ENCODE measurements at places on chromosomes 3 and 15. TPM values are rescaled to one million over a fixed set of nuclear protein-coding genes. Genes with fewer than 3 reads are reported as not detected.
A peak's percentile ranks its signal among the peaks of the same experiment; 100 is the strongest.

CFAP20DC gene
- 10.4 TPM for total RNA-seq

STRC gene
- total RNA-seq = 1.6 TPM

GRCh38 chr15:79970181-79970580 is 815 bp downstream of the BCL2A1 start:
- DNase-seq = no peak

GRCh38 chr15:81751816-81752545 is 293.8 kb downstream of the MEX3B start:
- no peak for DNase-seq

DNA sequence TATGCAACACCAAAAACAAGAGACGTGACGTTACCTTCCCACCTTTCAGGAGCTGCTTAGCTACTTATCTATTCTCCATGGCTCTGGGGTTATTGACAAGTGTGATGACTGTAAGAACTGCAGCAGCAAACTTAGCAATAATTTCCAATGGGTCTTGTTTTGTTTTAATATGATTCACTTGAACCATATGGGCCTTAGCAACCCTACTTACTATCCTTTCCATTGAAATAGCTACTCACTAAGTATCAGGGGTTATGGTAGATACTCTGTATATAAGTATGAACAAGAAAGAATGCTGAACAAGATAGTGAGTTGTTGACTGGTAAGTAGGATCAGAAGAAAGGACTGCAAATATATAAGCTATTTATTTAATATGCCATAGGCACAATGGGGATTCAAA is 69.3 kb upstream of the BBX start:
- DNase-seq = no peak

DNA sequence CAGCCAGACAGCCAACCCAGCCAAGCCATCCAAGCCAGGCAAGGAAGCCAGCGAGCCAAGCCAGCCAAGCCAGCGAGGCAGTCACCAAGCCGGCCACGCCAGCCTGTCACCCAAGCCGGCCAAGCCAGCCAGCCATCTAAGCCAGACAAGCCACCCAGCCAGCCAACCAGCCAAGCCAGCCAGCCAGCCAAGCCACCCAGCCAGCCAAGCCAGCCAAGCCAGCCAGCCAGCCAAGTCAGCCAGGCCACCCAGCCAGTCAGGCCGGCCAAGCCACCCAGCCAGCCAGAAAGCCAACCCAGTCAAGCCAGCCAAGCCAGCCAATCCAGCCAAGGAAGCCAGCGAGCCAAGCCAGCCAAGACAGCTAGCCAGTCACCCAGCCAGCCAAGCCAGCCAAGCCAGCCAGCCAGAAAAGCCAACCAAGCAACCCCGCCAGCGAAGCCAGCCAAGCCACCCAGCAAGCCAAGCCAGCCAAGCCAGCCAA is 201.2 kb downstream of the GOLGA6L6 start:
- DNase-seq = peak; percentile 84

DNA sequence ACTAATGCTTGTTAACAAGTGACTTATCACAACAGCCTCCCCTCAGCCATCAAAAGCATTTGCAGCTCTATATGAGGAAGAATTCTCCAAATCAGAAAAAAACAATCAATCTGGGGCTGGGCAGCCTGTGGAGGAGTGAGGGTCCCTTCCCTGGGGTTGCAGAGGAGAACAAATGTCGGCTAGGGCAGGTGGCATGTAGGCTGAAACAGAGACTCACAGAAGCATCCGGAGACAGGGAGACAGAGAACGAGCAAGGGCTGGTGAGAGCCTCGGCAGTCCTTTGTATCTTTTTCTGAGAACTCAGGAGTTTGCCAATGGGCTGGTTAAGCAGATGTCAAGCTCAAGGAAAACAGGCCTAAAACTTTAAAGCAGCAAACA is 15.8 kb downstream of the ITGA11 start:
- no peak for DNase-seq

GRCh38 chr15:100905850-100906249 is 13.3 kb upstream of the LRRK1 start:
- no peak for DNase-seq

Measured in progenitor cell of endocrine pancreas (in vitro differentiated cells).